ENCODE measurements at places on chromosomes 16 and 17.

GRCh38 chr17:68161644-68162428 lies 86.0 kb upstream of the AMZ2 start:
- DNase-seq: no peak

GRCh38 chr17:63082273-63082861 lies 116.3 kb downstream of the TANC2 start:
- DNase-seq: no peak

DNA sequence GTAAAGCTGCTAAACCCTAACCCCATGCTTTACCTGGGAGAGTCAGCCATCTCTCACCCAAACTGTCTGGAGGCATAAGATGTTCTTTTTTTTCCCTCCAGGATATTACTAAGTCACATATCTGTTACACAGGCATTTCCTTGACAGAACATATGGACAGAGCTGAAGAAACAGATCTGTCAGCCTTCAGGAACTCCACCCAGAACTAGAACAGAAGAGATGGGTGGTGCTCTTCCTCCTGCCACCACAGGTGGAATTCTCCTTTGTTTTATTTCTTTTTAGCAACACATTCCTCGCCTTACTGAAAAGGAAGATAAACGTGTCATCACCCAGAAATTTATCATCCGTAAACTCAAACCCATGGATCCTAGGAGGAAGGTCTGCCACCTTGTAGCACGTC lies 8.8 kb downstream of the MYCBPAP start:
- DNase-seq: no peak

DNA sequence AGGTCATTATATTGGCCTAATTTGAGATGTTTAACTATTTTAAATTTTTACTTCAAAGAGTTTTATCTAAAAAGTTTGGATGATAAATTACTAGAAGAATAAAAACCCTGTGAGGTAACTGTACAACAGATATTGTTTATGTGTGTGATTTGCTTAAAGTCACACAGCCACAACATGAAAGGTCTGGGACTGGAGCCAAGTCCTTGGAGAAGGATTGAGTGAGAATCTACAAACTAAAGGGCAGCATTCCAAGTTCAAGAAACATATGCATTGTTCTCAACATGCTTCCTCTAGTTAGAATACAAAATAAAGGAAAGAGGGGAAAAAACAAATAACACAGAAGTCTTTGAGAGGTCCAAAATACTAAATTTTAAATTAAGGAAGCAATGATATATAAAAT lies 131.5 kb upstream of the MON1B start:
- DNase-seq: no peak

DNA sequence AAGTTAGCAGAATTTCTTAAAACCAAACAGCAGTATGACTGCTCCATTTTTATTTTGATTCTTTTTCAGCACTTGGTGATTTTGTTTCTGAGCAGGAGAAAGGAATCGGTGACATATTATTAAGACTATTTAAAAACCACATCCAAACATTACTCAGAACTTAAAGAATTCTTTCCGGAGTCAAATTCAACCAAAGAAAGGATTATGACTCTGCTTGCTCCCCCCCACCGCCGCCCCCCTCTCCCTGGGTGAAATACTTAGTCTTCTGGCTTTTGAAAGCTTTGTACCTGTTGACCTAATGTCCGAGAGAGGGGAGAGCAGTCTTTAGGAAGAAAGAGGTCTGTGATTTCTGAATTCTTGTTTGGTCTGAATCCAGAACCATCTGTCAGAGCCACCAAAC lies 17.9 kb upstream of the COL1A1 start:
- no peak for DNase-seq

GRCh38 chr16:89090182-89090630 lies 3.4 kb upstream of the ACSF3 start:
- DNase-seq: no peak

- DNase-seq: no peak
Measured at GRCh38 chr17:50944902-50945720, 79.0 kb upstream of the TOB1 start.

- no peak for DNase-seq
Measured at GRCh38 chr17:17514993-17515933, 19.1 kb upstream of the RASD1 start.

- no peak for DNase-seq
Measured at GRCh38 chr16:2271848-2272461, 4.0 kb upstream of the RNPS1 start.

- DNase-seq: no peak
Measured at GRCh38 chr17:35184274-35184673, 9.9 kb downstream of the SLC35G3 start.

DNA sequence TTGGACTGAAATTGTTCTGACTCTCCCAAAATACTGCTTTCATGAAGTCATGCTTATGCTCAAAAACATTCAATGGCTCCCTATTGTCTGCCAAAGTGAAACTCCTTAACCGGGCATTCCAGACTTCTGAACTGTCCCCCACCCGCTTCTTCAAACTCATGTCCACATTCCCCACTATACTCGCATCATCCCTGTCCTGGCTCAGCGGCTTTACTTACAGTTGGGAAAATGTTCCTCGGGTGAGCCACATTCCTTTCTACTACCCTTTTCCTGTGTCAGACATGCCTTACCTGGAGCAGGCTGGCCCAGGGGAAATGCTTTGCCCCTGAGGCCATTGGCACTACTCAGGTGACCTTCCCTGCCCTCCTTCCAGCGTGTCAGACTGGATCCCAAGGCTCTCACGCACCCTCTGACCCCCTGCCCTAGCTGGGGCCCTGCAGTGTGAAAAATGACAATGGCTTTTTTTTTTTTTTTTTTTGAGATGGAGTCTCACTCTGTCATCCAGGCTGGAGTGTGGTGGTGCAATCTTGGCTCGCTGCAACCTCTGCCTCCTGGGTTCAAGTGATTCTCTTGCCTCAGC lies 5.3 kb downstream of the CYGB start:
- no peak for DNase-seq

- DNase-seq: no peak
Measured at GRCh38 chr16:49441366-49441780, 67.8 kb downstream of the C16orf78 start.

DNA sequence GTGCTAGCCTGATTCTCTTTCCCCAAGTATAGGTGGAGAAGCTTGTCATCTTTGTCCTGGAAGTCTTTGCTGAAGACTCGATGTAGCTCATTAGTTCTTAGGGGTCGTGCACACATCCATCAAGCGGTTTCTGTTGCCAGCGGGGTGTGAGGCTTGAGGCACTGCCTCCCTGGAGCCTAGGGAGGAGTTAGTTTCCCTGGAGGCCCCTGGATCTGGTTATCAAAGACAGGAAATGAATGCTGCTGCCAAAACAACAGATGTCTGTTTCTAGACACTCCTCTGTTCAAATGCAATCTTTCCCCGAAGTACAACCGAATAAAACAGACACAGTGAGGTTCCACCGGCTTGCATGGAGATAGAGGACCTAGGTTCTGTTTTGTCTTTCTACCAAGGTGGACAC lies 17.5 kb downstream of the HS3ST4 start:
- DNase-seq: no peak

DNA sequence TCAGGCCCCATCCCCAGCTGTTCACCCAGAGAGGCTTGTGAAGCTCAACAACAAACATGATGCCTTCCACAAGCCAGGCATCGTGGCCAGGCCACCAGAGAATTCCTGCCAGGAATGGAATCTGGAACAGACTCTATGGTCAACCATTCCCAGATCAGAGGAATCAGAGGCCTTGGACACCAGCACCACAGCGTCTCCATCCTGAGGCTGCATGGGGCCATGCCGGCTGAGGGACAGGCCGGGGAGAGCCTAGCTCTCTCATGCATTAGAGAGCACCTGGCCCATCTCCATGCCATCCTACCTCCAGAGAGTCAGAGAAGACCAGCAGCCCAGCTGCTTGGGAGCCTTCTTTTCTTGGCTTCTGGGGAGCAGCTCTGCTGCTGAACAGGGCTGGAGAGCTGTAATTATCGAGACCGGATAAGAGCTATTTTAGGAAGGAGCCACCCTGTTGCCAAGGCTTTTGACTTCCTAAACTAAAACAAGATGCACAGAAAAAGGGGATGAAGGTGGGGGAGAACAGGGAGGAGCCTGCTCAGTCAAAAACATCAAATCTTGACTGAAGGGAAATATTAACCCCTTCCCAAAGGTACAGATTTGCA lies 24.5 kb upstream of the MTMR4 start:
- DNase-seq: no peak

- no peak for DNase-seq
Measured at GRCh38 chr17:2198927-2199326, 104.7 kb downstream of the SMG6 start.

GRCh38 chr17:56886288-56886731 lies 27.5 kb downstream of the TRIM25 start:
- no peak for DNase-seq

GRCh38 chr17:8417806-8418205 lies 17.9 kb upstream of the NDEL1 start:
- no peak for DNase-seq

DNA sequence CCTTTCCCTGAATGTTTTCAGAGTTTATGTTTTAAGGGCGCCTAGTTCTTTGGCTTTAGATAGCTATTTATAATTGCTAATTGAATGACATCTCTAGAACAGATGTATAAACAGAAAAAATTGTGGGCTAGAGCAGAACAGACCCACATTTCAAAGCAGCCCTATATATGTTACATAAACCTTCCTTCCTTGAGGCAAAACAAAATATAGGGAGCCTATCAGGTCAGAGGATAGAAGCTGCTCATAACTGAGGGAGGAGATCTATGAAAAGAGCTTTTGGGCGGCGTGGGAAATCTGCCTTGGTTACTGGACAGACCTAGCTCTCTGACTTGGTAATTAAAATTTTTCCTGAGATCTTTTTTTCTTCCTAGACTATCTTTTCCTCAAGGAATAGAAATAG lies 68.4 kb downstream of the SPAG9 start:
- no peak for DNase-seq

All from amygdala (tissue), 56 donors.